Thoracic aorta (tissue), 2 donors: ENCODE measurements at places on chromosomes 16 and 17.

DNA sequence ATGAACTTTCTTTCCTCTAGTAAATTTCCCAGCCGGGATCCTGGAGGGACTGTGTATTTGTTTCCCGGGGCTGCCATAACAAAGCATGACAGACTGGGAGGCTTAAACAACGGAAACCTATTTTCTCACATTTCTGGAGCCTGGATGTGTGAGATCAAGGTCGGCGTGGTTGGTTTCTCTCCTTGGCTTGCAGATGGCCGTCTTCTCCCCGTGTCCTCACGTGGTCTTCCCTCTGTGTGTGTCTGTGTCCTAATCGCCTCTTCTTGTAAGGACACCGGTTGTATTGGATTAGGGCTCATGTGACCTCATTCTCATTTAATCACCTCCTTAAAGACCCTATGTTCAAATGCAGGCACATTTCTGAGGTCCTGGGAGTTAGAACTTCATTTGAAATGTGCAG, 22.0 kb upstream of the USP10 start:
- DNase-seq: no peak

DNA sequence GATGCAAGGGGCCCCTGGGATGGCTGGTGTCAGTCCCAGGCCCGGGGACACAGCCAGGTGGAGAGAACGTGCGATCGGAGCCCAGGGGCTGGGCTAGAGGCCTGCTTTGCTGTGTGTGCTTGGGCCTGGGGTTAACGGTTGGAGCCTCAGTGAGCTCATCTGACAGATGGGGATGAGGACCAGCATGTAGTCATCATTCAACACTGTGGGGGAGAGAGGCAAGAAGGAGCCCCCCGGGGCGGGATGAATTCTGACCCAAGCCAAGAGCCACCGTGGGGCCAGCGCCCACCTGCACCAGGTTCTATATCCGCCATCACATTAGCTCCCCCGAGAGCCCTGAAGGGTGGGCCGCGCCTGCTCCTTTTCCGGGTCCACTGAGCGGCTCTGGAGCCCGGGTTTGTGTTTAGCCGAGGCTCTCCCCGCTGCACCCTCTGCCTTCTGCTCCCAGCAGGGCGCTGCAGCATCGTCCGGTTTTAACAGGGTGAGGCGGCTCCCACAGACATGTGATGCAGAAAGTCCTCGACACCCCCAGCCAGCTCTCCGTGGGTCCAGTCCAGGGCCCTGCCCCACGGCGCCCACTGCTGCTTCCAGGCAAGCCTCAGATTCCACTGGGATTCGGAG, 365.7 kb downstream of the SEC14L1 start:
- no peak for DNase-seq

DNA sequence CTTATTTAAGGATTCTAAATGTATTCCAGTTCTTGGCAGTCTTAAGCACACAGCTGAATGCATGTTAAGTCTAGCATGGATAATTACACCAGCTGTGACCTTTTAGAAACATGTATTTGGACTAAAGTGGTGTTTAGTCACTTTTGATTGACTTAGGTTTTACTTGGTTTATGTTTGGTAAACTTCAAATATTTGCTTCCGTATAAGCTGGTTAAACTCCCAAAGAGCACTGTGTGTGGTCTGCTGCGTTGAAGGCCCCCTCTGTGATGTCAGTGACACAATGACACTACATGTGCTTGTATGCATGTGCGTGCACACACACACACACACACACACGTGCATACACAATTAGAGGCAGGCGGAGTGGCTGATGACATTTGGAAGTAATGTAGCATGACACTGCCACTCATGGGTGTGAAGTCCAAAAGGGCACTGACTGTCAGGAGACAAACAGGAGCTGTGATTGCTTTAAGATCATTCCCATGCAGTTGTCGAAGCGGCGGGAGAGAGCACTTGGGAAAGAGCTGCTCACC, 156.1 kb upstream of the CDH13 start:
- no peak for DNase-seq

- DNase-seq: no peak
Observed at GRCh38 chr16:55494994-55495421, 13.9 kb upstream of the LPCAT2 start.

- no peak for DNase-seq
Observed at GRCh38 chr16:67024384-67025209, 4.4 kb upstream of the CBFB start.

GRCh38 chr17:49146620-49147306, 14.2 kb downstream of the B4GALNT2 start:
- no peak for DNase-seq

- DNase-seq: no peak
Observed at GRCh38 chr16:73231944-73232554, 184.1 kb upstream of the ZFHX3 start.

- DNase-seq: no peak
Observed at GRCh38 chr16:67028167-67028695, 718 bp upstream of the CBFB start.

DNA sequence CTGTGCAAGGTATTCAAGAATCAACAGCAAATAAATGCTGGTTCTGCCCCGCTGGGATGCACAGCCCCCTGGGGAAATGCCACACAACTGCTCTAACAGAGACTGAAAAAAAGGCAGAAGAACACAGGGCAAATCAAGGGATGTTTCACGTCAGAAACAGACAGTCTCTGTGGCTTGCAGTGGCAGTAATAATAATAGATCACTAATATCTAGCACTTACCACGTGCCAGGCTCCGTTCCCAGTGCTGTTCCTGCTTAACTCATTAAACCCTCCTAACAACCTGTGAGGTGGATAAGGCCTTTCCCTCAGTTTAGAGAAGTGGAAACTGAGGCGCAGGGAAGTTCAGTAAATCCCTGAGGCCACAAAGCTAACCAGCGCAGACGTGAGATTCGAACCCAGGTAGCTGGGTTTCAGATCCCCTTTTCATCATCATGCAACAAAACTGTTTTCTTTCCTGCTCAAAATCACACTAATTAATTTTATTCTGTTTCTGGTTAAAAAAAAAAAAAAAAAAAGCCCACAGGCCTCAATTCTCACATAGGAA, 36.7 kb downstream of the ARHGAP17 start:
- no peak for DNase-seq

DNA sequence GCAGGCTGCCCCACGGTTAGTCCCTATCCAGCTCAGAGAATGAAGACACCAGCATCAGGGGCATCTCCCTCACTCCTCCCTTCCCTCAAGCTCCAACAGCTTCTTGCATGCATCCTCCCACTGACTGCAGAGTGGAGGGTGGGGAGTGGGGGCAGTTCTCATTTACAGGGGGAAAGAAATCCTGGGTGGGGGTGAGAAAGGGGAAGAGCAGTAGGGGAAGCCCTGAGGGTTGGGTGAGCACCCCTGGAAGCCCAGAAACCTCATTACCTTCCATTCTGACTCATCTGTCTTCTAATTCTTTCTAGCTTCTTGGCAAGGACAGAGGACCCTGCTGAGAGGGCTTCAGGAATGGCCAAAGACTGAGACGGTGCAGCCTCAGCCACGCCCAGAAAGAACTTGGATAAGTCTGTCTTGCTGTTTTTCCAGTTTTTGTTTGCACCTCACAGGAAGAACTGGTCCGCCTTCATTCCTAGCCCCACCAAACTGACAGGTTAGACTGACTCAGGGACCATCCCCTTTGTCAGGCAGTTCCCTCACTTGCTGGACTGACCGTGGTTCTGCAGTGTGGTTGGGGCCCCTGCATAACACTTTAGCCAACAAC, 52.5 kb upstream of the WSB1 start:
- DNase-seq: no peak

GRCh38 chr16:11755022-11755760, 12.5 kb upstream of the TXNDC11 start:
- DNase-seq: no peak

GRCh38 chr17:77723071-77723908, 235.2 kb upstream of the TNRC6C start:
- no peak for DNase-seq

DNA sequence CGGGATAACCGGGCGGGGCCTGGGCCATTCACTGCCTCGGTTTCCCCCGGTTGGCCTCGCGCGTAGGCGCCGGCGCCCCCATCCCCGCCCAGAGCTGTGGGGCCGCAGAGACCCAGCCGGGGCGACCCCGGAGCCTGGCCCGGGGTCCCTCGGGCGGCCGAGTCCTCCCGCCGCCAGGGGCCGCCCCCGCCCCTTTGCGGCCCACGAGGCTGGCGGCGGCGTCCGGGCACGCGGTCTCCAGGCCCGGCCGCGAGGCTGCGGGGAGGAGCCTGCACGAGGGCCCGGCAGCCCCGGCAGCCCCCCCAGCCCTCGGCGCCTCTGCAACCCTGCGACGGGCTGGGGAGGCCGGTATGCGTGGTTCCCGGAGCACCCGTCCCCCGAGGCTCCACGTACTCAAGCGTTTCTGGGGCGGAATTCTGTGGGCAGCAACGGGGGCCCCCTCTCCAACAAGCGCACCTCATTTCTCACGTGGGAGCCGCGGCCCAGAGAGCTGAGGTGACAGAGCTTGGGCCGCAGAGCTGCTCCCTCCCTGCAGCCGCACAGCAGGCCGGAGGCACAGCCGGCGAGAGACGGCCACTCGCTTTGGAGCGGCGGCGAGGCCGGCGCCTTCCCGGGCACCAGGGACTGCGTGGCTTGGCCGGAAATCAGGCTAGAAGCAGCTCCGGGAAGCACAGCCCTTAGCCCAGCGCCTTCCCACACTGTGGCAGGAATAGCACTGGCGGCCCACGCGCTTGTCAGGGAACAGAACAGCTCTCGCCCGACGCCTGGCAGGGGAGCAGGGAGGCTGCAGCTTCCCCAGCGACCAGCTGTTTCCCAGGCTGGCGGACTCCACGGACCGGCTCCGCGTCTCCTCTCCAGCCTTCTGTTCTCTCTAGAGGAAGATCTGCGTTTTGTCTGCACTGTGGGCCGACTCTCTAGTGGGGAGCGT, 867 bp upstream of the LIMD2 start:
- peak; percentile 60 for DNase-seq

DNA sequence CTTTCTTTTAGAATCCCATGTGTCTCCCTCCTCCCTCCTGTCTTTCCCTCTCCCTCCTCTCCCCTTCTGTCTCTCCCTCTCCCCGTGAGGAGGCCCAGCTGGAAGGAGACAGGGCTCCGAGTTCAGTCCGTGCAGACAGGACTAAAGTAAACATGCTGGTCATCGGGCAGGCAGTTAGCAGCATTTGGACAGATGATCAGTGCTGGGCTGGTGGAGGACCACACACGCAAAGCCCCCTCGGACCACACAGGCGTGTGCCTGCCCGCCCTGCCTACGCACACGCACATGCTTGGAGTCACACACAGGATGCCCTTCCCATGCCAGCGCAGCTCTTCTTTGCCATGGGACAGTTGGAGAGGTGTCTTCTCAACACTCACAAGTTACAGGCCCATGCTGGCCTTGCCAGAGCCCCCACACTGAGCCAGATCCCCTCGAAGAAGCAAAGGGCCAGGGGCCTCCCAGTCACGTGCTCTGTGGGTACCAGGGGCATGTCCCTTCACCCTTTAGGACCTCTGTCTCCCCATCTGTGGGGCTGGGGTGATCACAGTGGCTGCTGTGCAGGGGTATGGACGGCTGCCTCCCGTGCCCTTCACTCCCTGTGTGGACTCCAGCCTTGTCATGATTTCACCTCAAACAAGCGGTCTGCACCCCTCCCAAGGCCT, 215.7 kb upstream of the FOXF1 start:
- DNase-seq: no peak

DNA sequence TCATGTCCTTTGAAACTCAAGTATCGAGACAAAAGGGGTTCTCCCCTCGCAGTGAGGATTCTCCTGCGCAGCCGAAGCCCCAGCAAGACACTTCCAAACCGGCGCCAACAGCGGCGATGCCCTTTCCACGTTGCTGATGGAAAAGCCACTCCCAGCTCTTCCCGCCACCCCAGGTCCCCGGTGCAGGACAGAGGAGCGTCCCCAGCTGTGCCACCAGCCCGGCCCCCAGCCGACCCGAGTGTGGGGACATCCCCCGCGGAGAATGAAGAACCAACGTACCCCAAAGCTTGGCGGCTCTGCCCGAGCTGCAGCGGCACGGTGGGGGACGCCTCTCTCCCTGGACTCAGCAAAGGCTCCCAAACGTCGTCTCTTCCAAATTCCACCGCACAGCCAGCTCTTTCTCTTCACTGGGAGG, 573 bp downstream of the CHST6 start:
- no peak for DNase-seq

GRCh38 chr16:17271687-17272086, 199.1 kb downstream of the XYLT1 start:
- peak; percentile 31 for DNase-seq

- DNase-seq: no peak
Observed at GRCh38 chr17:34382621-34383124, 19.6 kb upstream of the CCL1 start.

GRCh38 chr17:81084680-81085419, 49.9 kb downstream of the BAIAP2 start:
- DNase-seq: no peak

DNA sequence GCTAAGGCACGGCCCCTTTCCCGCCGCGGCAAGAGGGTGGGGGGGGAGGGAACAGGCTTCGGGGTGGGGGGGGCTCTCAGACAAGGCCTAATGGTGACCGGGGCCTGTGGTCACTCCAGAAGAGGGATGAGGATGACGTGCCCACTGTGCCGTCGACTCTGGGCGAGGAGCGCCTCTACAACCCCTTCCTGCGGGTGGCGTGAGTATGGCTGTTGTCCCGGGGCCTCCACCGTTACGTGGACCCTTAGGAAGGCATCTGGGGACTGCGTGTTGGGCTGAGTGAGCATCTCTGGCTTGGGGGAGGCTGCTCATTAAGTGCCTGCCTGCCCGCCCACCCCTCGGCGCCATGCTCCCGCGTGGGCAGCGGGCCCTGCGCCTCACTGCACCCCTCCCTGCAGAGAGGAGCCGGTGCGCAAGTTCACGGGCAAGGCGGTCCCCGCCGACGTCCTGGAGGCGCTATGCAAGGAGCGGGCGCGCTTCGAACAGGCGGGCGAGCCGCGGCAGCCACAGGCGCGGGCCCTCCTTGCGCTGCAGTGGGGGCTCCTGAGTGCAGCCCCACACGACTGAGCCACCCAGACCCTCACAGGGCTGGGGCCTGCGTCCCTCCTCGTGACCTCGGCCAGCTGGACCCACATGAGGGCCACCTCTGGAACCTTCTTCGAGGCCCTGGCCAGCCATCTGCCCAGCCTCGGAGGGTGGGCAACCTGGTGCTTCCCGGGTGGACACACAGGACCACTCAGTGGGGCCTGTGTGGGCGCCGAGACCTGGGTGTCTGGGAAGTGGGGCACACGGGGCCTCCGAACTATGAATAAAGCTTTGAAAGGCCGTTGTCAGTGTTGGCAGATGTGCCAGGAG, 2.2 kb downstream of the HAGHL start:
- no peak for DNase-seq
